NCI-H2171 treated with DMSO at 0.1 percent for 48 hours (cell line): ENCODE measurements at places on chromosomes 1 and 21.

GRCh38 chr1:157141212-157141855, 3.1 kb upstream of the ETV3 start:
- DNase-seq: no peak

DNA sequence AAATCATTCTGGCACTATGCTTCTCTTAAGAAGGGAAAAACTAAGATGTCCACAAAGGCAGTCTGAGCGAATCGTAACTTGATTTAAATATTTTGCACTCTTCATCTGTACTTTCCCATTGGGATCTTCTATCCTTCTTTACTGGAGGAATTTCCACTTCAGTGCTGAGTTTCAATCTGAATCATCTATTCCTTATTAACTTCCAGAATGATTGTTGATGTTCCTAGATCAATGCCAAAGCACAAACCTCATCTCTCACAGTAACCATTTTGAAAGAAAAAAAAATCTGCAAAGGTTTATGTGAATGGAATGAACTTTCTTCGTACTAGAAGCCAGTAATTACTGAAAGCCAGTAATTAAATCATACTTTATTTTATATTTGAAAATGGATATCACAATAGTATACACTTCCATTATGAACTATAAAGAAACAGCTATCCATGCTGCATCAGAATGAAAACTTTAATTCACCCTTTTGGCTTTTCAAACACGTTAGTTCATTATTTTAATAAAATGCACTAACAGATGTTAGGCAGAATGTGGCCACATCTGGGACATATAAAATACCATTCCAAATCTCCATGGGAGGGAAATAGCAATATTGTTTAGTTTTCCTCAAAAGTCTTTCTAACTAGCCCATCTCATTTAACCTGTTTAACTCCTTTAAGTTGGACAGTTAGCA, 5.5 kb upstream of the RNF2 start:
- no peak for DNase-seq

- DNase-seq: peak; percentile 88
These were observed 10.4 kb upstream of the CDC20 start for GRCh38 chr1:43348343-43348808.

DNA sequence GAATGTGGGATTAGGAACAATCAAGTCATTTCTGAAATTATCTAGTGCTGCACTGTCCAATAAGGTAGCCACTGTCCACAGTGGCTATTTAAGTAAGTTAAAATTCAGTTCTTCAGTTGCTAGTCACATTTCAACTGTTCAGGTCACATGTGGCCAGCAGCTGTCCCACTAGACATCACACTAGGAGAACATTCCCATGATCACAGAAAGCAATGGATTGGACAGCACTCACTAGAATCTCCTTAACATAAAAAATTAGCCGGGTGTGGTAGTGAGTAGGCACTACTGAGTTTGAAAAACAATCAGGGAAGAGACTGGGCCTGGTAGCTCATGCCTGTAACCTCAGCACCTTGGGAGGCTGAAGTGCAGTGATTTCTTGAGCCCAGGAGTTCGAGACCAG, 33.6 kb downstream of the NUP133 start:
- DNase-seq: no peak

GRCh38 chr1:181094416-181095212, 6.1 kb downstream of the IER5 start:
- DNase-seq: no peak

- DNase-seq: no peak
These were observed 176.5 kb upstream of the PLXNA2 start for GRCh38 chr1:208420696-208421095.

- DNase-seq: no peak
These were observed 141.0 kb downstream of the HIVEP3 start for GRCh38 chr1:41777695-41778094.

- DNase-seq: no peak
These were observed 1568.3 kb downstream of the AMY1C start for GRCh38 chr1:105317976-105318375.

DNA sequence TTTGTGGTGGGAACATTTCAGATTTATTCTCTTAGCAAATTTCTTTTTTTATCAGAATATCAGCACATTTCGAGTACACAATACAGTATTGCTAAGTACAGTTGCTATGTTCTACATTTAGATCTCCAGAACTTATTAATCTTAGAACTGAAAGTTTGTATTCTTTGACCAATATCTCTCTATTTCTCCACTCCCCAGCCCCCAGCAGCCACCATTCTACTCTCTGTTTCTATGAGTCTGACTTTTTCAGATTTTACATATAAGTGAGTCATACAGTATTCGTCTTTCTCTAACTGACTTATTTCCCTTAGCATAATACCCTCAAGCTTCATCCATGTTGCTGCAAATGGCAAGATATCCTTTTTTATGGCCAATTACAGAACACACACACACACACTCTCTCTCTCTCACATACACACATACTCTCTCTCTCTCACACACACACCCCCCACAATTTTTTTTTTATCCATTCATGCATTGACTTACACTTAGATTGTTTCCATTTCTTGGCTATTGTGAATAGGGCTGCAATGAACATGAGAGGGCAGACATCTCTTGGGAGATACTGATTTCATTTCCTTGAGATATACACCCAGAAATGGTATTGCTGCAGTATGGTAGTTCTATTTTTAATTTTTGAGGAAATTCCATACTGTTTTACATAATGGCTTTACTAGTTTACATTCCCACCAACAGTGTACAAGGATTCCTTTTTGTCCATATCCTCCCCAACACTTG, 15.7 kb downstream of the RPTN start:
- DNase-seq: no peak
